ENCODE measurements at places on chromosomes 2 and 18.
A peak's percentile ranks its signal among the peaks of the same experiment; 100 is the strongest.

DNA sequence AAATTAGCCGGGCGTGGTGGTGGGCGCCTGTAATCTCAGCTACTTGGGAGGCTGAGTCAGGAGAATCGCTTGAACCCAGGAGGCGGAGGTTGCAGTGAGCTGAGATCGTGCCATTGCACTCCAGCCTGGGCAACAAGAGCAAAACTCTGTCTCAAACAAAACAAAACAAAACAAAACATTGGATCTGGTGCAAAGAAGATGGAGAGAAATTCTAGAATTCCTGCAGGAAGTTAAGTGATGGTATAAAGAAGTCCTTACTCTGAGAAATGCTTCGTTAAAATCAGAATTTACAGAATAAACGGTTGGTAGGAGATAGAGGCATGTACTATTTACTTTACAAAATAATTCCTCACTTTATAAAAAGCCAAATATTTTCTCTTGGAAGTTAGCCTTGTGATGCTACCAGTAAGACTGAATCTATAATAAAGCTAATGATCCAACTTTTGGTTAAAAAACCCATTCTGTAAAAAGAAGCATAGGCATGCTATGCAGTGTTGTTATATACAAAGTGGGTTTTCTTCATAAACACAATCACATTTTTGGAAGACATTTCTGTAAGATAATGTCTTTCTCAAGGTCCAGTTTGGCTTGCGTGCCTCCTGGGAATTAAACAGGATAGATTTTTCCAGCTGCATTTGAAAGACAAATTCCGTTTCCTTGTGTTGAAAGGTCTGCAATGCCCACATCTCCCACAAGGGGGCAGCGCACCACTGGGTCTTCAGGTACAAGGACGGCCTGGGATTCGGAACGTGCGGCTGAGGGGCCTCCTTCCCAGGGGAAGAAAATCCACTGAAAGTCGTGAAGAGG is 35.6 kb upstream of the PNO1 start:
- no peaks in the 10 kb centered on the region for H3K36me3 ChIP-seq
- H3K4me3 ChIP-seq = no peak overlapping the region
- H3K27ac ChIP-seq = no peak overlapping the region
- no peaks in the 10 kb centered on the region for H3K4me1 ChIP-seq

DNA sequence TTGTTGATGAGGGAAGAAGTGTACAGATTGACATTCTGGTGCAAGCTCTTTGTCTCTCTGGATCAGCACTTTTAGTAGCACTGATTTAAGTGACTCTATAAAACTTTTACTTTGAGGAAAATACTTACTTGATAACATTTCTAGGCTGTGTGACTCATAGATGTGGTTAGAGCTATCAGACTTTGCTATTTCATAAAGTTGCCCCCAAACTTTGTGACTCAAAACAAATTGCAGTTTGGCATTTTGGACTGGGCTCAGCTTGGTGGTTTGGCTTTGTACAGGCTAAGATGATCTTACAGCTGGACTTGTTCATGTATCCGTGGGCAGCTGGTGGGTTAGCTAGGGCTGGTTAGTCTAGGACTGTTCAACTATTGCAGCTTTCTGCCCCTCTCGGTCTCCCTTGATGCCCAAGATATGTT is 42.1 kb upstream of the GLS start:
- no peak overlapping the region for H3K27ac ChIP-seq
- H3K27me3 ChIP-seq = no peaks in the 10 kb centered on the region
- no peak overlapping the region for H3K4me3 ChIP-seq
- H3K4me1 ChIP-seq = no peaks in the 10 kb centered on the region

DNA sequence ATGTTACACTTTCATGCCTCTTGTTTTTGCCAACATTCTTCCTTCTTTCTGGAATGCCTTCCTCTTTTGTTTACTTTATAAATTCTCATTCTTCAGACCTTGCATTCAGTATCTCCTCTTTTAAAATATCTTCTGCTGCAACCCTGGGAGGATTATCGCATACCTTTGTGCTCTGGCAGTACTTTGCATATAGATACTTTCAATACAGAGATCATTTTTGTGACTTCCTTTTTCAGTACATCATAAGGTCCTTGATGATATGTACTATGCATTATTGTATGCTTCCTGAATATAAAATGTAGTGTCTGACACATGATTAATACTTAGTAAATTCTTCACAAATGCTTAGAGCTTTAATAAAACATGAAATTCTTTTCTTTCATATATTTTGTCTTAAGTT is 538.7 kb downstream of the TRIB2 start:
- no peaks in the 10 kb centered on the region for H3K36me3 ChIP-seq
- H3K27me3 ChIP-seq = no peaks in the 10 kb centered on the region
- DNase-seq = no peak
- H3K4me3 ChIP-seq = no peak overlapping the region
- H3K27ac ChIP-seq = no peak overlapping the region

- H3K4me3 ChIP-seq = no peak overlapping the region
- no peaks in the 10 kb centered on the region for H3K4me1 ChIP-seq
- no peaks in the 10 kb centered on the region for H3K27me3 ChIP-seq
- DNase-seq = no peak
- no peak overlapping the region for H3K27ac ChIP-seq
- H3K36me3 ChIP-seq = no peaks in the 10 kb centered on the region
Observed at GRCh38 chr2:61816480-61817355, 37.1 kb downstream of the FAM161A start.

DNA sequence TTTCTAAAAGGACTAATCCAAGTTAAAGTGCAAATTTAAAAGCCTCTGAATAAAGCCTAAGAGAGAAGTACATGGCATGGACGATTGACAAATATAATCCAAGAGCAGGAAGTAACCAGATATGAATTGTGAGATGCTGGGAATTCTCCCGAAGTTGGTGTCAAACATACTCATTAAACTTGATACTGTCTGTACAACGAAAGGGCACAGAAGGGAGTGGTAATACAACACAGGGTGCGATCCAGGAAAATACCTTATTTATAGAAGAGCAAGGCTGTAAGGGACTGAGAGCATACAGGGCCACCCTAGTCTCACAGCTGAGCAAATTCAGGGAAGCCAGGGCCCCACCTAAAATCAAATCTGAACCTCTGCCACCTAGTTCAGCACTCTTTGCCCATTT is 41.6 kb downstream of the SEMA4F start:
- H3K36me3 ChIP-seq = no peaks in the 10 kb centered on the region
- peaks cover 4% of the 10 kb centered on the region for H3K4me1 ChIP-seq
- H3K4me3 ChIP-seq = no peak overlapping the region
- no peak overlapping the region for H3K27ac ChIP-seq
- H3K27me3 ChIP-seq = no peaks in the 10 kb centered on the region
- no peak for DNase-seq

GRCh38 chr2:106995556-106995955 is 109.6 kb upstream of the ST6GAL2 start:
- no peaks in the 10 kb centered on the region for H3K27me3 ChIP-seq
- H3K36me3 ChIP-seq = no peaks in the 10 kb centered on the region
- no peaks in the 10 kb centered on the region for H3K4me1 ChIP-seq
- H3K4me3 ChIP-seq = no peak overlapping the region
- no peak overlapping the region for H3K27ac ChIP-seq

DNA sequence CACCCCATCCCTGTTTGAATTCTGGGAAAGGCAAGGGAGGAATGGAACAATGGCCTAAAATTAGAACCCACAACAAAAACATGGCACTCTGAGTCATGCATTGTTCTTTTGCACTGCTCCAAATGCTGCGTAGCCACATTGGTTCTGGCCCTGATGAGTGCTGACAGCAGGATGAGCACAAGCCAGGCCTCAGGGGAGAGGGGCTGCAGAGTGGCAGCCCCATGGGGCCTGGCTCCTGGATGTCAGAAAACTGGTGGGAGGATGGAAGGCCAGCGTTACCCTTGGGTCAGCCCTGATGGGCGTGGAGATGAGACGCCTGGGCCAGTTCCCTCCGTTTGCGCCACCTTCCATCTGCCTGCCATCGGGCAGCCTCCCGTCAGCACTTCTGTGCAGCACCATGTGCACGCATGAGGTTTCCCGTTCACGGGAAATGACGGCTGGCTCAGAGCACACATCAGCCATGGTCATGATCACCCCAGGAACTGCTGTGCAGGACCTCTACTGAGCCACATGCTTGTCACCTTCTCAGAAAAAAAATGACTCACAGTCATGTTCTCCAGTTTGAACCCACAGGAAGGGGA is 65.6 kb downstream of the CYP26B1 start:
- H3K27me3 ChIP-seq = no peaks in the 10 kb centered on the region
- no peak for DNase-seq
- H3K4me3 ChIP-seq = no peak overlapping the region
- H3K4me1 ChIP-seq = no peaks in the 10 kb centered on the region

DNA sequence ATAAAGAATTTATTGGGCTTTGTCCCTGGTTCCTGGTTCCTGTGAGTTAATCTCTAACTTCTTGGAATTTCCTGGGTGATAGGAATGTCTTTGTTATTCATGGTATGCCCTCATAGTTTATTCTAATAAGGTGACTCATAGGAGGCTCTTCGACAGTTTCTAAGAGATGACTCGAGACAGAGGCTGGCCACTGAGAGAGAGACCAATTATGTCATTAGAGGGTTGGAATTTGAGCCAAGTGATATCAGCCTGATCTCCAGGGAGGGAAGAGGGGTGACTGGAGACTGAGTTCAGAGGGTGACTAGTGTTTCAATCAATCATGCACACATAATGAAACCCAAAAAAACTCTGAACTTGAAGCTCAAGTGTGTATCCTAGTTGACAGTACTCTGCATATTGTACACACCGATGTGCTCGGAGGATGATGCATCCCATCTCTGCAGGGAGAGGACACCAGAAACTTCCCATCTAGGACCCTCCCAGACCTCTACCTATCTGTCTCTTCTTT is 185.7 kb downstream of the MTCL1 start:
- H3K36me3 ChIP-seq = no peaks in the 10 kb centered on the region
- no peak overlapping the region for H3K4me3 ChIP-seq
- H3K27me3 ChIP-seq = no peaks in the 10 kb centered on the region
- H3K27ac ChIP-seq = no peak overlapping the region
- no peak for DNase-seq

- H3K36me3 ChIP-seq = no peaks in the 10 kb centered on the region
- no peaks in the 10 kb centered on the region for H3K4me1 ChIP-seq
- no peaks in the 10 kb centered on the region for H3K27me3 ChIP-seq
- H3K27ac ChIP-seq = no peak overlapping the region
Observed at GRCh38 chr2:127012868-127013267, 94.1 kb downstream of the BIN1 start.

- no peaks in the 10 kb centered on the region for H3K4me1 ChIP-seq
- no peaks in the 10 kb centered on the region for H3K27me3 ChIP-seq
- H3K36me3 ChIP-seq = peaks cover 47% of the 10 kb centered on the region
- DNase-seq = no peak
- H3K27ac ChIP-seq = no peak overlapping the region
Observed at GRCh38 chr2:118106926-118107325, 18.7 kb downstream of the INSIG2 start.

GRCh38 chr2:234257859-234258561 is 207.5 kb downstream of the SPP2 start:
- peaks cover 2% of the 10 kb centered on the region for H3K4me1 ChIP-seq
- peak; percentile 37 for DNase-seq
- H3K36me3 ChIP-seq = no peaks in the 10 kb centered on the region
- H3K27me3 ChIP-seq = no peaks in the 10 kb centered on the region
- H3K27ac ChIP-seq = no peak overlapping the region

DNA sequence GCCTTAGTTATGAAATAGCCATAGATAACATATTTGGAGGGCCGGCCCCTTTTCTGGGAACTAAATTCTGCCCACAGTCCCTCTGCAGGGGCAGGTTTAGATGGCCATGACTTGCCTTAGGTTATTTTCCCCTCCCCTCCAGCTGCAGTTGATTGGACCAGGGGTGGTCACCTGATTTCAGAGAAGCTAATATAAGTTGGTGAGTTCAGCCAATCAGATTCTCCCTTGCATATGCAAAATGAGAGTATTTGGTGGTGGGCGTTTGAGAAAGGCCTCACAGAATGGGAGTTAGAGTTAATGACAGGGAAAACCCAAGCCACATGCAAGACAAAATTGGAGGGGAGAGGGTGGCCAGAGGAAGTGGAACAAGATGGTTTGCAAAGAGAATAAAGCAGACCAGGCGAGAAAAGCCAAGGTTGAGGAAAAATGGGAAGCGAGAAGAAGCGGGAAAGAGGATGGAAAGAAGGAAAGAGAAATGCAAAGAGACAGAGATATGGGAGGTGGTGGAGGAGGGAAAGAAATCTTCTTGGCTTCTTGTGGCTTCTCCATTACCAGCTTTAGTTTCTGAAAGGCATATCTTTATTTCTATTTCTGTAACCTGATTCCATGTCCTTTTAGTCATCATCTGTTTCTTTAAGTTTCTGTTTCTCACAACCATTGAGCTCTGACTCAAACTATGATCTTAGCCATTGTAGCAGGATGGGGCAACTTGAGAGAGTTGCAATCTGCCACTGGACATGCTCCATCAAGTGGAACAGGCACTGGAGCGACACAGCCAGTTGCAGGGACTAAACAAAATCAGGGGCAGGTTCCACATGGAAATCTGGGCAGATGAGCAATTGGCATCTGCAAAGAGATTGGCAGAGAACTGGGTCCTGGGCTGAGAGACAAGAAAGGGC is 108.1 kb upstream of the SIX3 start:
- H3K36me3 ChIP-seq = no peaks in the 10 kb centered on the region
- no peak for DNase-seq
- H3K4me1 ChIP-seq = no peaks in the 10 kb centered on the region
- H3K27me3 ChIP-seq = no peaks in the 10 kb centered on the region
- no peak overlapping the region for H3K27ac ChIP-seq
- no peak overlapping the region for H3K4me3 ChIP-seq

DNA sequence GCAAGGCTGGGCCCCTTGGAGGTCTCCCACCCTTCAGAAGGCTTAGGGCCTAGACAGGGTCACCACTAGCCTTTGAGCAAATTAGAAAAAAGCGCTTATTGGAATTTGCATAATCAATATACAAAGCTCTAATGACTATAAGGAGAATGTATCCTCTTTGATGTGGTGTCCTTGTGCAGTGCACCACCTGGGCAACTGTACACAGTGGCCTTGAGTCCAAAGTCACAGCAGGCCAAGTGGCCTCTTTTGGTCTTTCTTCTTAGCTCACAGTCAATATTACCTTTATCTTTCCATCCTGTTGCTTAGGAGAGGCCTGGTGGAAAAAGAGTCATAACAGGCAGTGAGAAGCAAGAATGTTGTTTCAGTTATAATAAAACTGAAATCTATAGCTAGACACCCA is 19.7 kb upstream of the ST3GAL5 start:
- H3K36me3 ChIP-seq = no peaks in the 10 kb centered on the region
- H3K27ac ChIP-seq = no peak overlapping the region
- H3K4me1 ChIP-seq = peaks cover 10% of the 10 kb centered on the region
- DNase-seq = no peak

DNA sequence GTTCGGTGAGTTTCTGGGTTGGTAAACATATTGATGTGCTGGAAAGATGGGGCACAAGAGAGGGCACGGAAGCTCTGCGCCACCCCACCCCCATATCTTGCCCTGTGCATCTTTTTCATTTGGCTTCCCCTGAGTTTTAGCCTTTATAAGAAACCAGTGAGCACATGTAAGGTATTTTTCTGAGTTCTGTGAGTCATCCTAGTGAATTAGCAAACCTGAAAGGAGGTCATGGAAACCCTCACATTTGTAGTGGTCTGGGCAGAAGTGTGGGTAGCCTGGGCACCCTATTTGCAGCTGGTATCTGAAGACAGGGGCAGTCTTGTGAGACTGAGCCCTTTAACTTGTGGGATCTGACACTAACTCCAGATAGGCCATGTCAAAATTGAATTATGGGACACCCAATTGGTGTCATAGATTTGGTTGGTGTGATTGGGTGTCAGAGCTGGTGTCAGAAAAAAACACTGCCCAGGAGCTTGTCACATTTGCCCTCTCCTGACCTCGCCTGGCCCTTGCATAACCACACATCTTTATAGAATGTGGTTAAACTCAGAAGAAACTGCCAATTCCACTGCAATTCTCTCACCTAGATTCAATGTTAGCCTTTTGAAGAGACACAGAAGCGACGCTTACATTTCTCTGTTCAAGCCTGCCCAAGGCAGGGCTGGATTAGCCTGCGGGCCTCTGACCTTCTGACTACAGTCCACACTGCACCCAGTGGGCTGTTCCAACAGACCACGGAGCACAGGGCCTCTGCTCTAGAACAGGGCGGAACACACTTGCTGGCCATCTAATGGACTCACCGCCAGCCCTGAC is 12.0 kb upstream of the GALM start:
- H3K27ac ChIP-seq = no peak overlapping the region
- H3K4me1 ChIP-seq = peaks cover 6% of the 10 kb centered on the region
